GM23248 (cell line): ENCODE measurements at places on chromosomes 5 and 9.

GRCh38 chr5:175867587-175868347 lies 3.6 kb upstream of the CPLX2 start:
- DNase-seq: peak; percentile 26

DNA sequence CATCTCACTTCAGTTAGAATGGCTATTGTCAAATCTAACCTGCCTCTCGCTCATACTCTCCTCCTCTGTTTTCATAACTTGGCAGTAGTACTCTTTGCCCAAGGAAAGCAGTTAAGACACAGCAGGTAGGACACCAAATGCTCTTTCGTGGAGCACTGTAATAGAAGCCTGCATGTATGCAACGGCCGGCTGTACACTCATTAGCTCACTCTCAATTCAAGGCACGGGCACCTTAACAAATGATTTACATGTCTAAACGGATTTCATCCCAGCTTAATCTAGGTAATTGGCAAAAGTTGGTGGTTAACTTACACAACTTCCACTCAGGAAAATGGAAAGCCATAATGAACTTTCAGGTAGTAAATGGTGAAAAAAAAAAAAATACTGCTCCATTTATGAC lies 14.9 kb downstream of the DEPDC1B start:
- no peak for DNase-seq

- DNase-seq: no peak
Observed at GRCh38 chr5:113771483-113771882, 258.0 kb downstream of the YTHDC2 start.

DNA sequence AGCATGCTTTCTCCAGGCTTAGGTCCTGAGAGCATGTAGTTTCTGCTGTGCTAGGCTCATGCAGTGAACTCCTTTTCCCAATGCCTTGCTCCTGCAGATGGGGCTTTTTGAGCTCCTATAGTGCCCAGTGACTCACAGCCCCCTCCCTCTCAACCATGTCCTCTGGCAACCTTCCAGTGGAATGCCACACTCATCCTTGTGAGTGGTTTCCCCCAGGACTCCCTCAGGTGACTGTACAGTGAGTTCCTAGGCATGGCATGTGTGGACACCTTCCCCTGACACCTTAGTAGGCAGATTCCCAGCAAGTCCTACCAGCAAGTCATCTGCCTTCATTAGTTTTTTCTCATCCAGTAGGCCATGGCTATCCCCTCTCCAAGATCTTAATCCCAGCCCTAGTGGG lies 72.4 kb upstream of the CXCL14 start:
- DNase-seq: peak; percentile 16

- DNase-seq: peak; percentile 63
Observed at GRCh38 chr5:42583322-42583721, 160.1 kb downstream of the GHR start.

- no peak for DNase-seq
Observed at GRCh38 chr9:114477642-114478041, 27.6 kb downstream of the WHRN start.

GRCh38 chr5:15326932-15327331 lies 173.0 kb upstream of the FBXL7 start:
- DNase-seq: no peak

GRCh38 chr5:59327191-59327980 lies 566.1 kb downstream of the PDE4D start:
- no peak for DNase-seq

- peak; percentile 61 for DNase-seq
Observed at GRCh38 chr5:3598207-3598606, 2.6 kb downstream of the IRX1 start.

GRCh38 chr9:129458663-129459546 lies 162.0 kb downstream of the C9orf50 start:
- peak; percentile 61 for DNase-seq

DNA sequence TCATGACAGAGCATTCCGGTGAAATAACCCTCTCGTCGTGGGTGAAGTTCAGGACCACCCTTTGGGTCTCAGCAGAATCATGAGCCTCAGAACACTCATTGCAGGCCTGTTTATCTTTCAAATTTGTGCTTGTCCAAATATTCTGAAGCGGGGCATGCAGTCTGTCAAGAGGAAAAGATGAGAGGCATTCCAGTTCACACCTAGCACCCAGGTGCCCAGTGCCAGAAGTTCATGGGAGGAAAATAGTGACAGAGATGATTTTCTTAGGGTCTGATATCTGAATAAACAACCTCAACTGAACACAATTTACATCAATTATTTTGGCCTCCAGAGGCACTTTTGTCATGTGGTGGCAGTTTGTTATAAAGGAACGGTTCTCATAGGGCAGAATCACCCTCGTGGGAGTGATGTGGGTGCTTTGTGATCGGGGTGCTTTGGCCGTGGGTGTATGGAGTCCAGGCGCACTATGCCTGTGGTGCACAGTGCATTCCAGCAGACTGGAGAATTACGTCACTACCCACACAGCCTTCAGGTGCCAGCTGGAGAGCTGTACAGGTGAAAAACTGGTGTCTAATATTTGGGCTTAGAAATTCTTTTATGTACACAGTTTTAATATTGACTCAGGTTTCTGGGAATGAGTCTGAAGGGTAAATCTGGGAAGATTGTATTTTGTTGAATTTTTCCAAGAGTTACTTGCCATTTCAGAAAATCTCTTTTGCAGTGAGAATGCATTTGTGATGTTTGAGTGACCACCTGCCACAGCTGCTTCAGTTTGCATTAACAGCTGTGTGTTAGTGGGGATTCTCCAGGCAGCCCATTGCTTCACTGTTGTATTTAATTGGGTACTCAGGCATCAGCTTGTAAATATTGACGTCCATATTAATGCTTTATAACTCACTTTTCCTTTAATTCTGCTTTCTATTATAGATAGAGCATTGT lies 289.3 kb downstream of the FANCC start:
- DNase-seq: no peak

- peak; percentile 100 for DNase-seq
Observed at GRCh38 chr5:61301341-61302199, 30.5 kb upstream of the ZSWIM6 start.

- DNase-seq: peak; percentile 17
Observed at GRCh38 chr5:139177809-139178588, 20.2 kb downstream of the SIL1 start.

GRCh38 chr9:70065572-70065971 lies 21.9 kb downstream of the MAMDC2 start:
- DNase-seq: no peak

DNA sequence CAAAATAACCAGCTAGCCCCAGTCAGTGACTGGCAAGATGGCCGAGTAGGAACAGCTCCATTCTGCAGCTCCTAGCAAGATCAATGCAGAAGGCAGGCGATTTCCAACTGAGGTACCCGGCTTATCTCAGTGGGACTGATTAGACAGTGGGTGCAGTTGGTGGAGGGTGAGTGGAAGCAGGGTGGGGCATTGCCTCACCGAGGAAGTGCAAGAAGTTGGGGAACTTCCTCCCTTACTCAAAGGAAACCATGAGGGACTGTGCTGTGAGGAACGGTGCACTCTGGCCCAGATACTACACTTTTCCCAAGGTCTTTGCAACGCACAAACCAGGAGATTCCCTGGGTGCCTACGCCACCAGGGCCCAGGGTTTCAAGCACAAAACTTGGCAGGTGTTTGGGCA lies 9.6 kb upstream of the BTNL8 start:
- no peak for DNase-seq

- DNase-seq: no peak
Observed at GRCh38 chr5:15827741-15828140, 327.8 kb downstream of the FBXL7 start.

- DNase-seq: peak; percentile 37
Observed at GRCh38 chr9:114098021-114098935, 814 bp downstream of the KIF12 start.

- DNase-seq: no peak
Observed at GRCh38 chr5:145902421-145902820, 29.6 kb upstream of the GRXCR2 start.

- peak; percentile 69 for DNase-seq
Observed at GRCh38 chr5:123755653-123756317, 243.8 kb downstream of the CSNK1G3 start.

GRCh38 chr5:55453211-55453610 lies 81.6 kb downstream of the PLPP1 start:
- DNase-seq: no peak

DNA sequence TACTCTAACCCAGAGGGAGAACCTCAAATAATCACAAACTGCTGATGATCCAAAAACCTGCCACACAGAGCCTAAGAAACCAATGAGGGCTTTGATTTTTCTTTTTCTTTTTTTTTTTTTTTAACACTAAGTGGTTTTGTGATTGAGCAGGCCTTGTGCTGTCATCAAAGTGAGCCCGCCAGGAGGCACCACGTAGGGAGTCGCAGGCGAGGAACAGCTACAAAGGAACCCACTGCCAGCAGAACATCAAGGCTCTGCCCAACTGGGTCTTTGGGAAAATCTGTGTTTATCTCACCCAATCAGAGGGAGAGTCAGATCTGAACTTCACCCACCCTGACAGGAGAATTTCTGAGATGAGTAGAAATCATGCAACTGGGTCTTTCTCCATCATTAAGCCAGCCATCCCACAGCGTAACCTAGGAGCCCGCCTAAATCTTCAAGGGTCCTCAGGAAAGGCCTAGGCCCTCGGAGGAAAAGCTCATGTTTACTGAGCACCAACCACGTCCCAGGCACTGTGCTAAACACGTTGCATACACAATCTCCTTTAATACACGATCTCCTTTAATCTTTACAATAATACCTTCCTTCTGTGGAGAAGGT lies 126.9 kb upstream of the FSTL4 start:
- no peak for DNase-seq

GRCh38 chr5:138961221-138961620 lies 86.1 kb upstream of the LRRTM2 start:
- no peak for DNase-seq

DNA sequence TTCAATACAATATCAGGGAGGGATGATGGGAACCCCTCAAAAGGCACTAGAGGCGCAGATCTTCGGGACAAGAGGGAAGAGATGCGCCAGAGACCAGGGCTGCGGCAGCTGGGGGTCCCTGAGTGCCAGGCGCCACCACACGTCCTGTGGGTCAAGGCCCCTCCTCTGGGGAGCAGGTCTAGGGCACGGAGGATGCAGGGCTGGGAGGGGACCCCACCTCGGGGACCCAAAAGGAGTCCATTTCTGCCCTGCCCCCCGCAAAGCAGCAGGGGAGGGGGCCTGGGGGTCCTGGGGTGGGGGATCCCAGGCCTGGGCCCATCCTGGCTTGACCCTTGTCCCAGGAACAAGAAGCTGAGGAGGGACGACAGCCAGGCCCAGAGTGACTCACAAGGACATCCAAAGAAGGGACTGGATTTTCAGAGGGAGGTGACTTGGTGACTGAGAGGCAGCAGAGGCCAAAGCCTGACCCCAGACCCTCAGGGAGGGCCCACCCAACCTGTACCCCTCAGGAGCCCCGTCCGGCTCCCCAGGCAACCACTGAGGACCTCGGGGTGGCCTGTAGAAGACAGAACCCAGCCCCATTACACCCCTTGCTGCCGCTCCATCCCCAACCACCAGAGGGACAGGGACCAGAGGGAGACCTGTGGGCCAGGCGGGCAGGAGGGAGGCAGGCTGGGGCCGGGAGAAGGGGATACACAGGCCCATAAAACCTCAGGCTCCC lies 54.2 kb downstream of the LRSAM1 start:
- DNase-seq: peak; percentile 68

DNA sequence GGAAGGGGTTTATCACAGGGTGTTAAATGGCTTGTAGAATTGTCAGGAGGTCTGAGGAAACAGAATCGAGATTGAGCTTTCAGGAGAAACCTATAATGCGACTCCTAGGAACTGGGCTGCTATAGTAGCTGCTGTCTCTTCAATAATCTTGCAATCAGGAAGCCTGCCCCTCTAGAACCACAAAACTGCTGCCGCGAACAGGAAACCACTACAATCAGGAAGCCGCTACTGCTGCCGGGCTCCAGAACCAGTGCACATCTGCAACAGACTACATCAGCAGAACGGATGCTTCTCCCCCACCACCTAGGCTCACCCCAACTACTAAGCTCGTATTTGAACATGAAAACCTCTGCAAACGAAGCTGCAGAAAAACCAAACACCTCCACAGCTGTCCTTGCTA lies 31.6 kb downstream of the TNFSF8 start:
- DNase-seq: no peak

GRCh38 chr5:143251190-143251589 lies 152.3 kb downstream of the NR3C1 start:
- no peak for DNase-seq

DNA sequence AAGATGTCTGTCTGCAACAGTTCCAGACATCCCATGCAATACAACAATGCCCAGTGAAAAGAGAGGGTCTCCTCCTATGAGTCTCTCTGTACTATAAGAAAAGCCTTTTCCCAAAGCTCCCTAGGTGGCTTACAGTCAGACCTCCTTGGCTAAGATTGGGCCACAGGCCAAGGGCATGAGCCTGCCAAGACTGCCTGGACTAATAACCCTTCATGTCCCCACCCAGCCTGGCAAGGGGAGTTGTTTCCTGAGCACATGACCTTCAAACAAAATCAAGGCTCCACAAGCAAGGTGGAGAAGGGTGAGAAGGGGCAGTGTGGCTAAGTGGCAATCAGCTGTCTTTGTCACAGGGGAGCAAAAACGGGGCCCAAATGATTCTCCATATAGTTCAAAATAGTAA lies 75.6 kb upstream of the ZSWIM6 start:
- DNase-seq: no peak

GRCh38 chr9:82254646-82255367 lies 266.2 kb downstream of the SPATA31D1 start:
- DNase-seq: peak; percentile 43

GRCh38 chr5:177358370-177358819 lies 671 bp downstream of the RGS14 start:
- DNase-seq: no peak

DNA sequence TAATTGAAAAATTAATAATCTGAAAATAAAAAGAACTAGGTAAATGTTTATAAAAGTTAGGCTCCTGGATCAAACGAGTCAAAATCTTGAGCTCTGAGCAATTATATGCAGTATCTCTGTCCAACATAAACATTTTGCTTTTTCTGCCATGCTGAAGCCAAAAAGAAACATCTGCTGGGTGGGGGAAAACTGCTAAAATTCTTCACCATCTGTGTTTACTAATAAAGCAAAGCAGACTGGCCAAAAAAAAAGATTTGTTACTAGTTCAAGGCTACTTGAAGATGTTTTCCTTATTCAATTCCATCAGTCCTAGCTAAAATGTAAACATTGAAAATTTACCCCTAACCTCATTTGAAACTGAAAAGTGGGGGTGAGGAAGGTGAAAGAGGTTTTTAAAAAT lies 29.7 kb downstream of the GTF3C4 start:
- DNase-seq: no peak

DNA sequence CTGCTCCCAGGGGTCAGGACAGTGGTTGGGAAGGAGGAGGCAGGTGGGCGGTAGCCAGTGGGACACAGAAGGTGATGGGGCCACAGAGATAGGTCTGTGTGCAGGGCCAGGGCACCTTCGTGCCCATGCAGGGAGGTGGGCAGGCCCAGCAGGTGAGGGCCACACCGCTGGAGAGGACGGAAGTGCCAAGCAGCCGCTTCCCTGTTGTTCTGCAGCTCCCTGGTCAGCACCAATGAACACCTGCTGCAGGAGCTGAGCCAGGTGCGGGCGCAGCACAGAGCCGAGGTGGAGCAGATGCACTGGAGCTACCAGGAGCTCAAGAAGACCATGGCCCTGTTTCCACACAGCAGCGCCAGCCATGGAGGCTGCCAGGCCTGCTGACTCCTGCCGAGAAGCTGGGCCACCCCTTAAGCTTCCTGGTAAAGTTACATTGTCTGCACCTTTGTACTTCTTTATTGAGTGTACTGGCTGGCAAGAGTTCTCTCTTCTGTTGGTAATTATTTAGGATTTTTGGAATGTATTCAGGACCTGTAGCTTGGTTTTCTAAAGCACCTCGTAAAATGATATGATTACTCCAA lies 40.3 kb downstream of the TPPP start:
- DNase-seq: no peak
